T-helper 17 cell (primary cell): ENCODE measurements at places on chromosomes 4 and X.

- no peak for DNase-seq
Measured at GRCh38 chrX:38402118-38402517, 49.7 kb downstream of the OTC start.

DNA sequence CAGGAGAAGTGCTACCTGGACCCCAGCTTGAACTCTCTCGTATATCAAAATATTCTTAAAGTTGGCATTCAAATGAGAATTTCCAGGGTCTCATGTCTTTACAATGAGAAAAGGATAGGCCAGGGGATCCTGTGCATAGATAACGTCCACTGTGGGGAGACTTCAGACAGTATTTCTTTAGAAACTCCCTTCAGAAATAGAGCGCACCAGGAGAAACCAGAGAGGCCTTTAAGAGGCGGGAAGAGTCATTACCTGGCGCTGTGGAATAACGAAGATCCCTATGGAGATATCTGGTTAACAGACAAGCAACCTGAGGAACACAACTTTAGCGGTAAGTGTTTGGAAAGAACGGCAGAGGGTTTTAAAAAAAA, 600 bp downstream of the RADX start:
- no peak for DNase-seq

GRCh38 chr4:8377103-8378075, 63.1 kb downstream of the ACOX3 start:
- DNase-seq, result no peak

DNA sequence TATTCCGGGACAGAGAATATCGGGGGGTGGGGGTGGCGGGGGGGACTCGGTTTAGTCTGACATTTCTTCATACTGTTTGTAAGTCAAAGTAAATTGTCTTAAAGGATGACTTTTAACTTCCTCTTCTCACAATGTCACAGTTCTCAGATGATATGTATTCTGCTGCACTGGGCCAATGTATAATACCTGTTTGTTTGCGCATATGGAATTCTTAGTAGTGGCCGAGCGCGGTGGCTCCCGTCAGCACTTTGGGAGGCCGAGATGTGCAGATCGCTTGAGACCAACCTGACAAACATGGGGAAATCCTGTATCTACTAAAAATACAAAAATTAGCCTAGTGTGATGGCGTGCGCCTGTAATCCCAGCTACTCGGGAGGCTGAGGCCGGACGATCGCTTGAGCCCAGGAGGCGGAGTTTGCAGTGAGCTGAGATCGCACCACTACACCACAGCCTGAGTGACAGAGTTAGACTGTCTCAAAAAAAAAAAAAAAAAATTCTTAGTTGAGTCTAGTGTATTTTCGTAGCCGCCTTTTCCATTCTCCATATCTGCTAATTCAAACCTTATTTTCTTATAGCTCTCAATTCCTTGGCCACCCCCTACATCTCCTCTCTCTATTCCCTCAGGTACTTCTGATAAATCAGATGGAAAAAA, 851 bp downstream of the POLR2B start:
- no peak for DNase-seq

- no peak for DNase-seq
Measured at GRCh38 chr4:27931584-27931983, 1070.9 kb downstream of the STIM2 start.

GRCh38 chr4:20687864-20688263, 12.4 kb upstream of the PACRGL start:
- no peak for DNase-seq

- no peak for DNase-seq
Measured at GRCh38 chr4:156537286-156537685, 434.3 kb downstream of the PDGFC start.

DNA sequence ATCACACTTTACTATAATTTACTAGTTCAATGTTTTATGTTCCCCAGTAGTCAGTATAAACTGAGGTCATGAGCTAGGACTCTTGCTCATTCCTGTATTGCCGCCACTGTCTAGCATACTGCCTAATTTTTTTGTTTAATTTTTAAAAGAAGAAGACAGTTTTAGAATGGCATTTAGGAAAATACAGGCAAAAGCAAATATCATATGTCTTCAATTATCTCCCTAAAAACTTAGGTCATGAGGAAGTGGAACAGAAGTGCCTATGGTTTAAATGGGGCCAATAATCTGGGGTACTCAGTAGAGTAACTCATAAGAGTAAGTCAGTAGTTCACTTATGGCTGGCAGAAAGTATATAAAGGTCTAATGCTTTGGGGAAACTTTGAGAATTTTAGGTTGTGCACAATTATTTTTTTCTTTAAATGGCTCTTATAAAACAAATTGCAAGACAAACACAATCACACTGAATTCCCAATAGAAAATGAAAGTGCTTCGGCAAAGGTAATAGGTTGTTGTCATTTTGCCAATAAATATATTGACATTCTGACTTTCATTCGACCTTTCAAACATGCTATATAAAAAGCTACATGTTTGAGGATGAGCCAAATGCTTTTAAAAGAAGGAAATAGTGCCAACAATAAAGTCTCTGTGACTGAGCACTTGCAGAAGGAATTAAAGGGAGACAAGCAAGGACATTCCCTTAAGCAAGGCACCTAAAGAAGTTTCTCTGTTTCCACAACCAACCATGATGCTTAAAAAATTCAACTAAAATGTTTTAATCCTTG, 390.1 kb downstream of the PDGFC start:
- no peak for DNase-seq

- no peak for DNase-seq
Measured at GRCh38 chr4:153538487-153539357, 72.6 kb downstream of the TMEM131L start.

DNA sequence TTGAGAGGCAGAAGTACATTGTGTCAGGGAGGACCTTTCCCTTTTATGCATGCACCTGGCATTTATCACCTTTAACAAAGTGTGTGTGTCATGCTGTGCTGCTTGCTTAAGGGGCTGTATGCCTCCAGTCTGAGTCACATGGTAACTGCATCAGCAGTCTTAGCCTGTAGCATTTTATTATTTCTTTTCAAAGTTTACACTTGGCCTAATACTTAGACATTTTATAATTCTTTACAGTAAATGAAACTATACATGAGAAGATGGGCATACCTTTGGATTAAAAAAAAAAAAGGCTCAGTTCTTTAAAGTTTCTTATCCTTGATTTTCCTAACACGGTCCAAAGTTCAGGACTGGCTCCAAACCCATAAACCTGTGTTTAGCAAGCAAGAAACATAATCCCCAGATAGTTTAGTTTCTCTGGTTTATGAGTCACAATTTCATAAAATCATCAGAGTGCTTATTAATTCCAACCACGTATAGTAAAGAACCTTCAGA, 14.6 kb downstream of the NPNT start:
- no peak for DNase-seq

- no peak for DNase-seq
Measured at GRCh38 chr4:1253831-1254230, 4.9 kb upstream of the CTBP1 start.
